ENCODE measurements at places on chromosomes 3 and 15.

GRCh38 chr3:30044515-30044914 is 561.9 kb upstream of the TGFBR2 start:
- no peak for DNase-seq

GRCh38 chr3:115758076-115758763 is 134.9 kb downstream of the GAP43 start:
- DNase-seq, result no peak

- DNase-seq, result peak; percentile 9
Observed at GRCh38 chr3:124209426-124209825, 217.5 kb upstream of the ROPN1 start.

DNA sequence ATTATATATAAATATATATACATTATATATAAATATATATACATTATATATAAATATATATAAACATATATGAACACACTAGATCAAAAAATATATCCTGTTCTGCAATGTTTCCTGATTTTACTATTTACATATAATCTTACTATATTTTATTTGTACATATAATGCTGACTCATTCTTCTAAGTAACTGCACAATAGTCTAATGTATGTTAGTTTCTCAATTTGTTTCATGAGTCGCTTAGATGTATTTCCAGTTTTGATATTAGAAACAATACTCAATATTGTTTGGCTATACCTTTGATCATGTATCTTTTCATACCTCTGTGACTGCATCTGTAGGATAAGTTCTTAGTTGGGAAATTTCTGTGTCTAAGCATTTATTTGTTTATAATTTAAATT is 669.9 kb upstream of the CCDC54 start:
- DNase-seq, result no peak

GRCh38 chr15:70504988-70505387 is 258.4 kb downstream of the UACA start:
- DNase-seq, result no peak

Measured in astrocyte of the cerebellum (primary cell).